ENCODE measurements at places on chromosomes 4 and X. TPM values are rescaled to one million over a fixed set of nuclear protein-coding genes. Genes with fewer than 3 reads are reported as not detected.

- H3K27me3 ChIP-seq: no peaks in the 10 kb centered on the region
- no peak overlapping the region for H3K4me3 ChIP-seq
- peaks cover 12% of the 10 kb centered on the region for H3K4me1 ChIP-seq
- no peak overlapping the region for H3K27ac ChIP-seq
Measured at GRCh38 chr4:128512767-128513322, 225.2 kb upstream of the PGRMC2 start.

DNA sequence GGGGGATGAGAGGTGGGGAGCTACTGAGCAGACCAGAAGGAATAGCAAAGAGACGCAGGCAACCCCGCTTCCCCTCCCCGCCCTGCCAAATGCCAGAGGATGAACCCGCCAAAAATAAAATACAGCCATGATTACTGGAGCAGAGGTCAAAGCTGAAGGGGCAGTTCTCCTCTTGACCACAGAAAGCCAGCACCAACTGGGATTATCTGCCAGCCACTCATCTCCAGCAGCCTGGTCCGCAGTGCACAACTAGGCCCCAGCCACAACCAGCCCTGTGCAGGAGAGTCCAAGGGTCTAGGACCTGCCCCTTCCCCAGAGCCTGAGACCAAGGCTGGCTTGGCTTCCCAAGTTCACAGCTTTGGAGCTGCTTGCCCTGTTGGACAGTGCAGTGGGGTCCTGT, 67.4 kb upstream of the BCOR start:
- no peak for DNase-seq
- H3K4me3 ChIP-seq: no peak overlapping the region
- no peaks in the 10 kb centered on the region for H3K36me3 ChIP-seq
- no peak overlapping the region for H3K27ac ChIP-seq

GRCh38 chrX:55487143-55487542, 2.5 kb downstream of the USP51 start:
- H3K4me1 ChIP-seq: no peaks in the 10 kb centered on the region
- peak; percentile 45 for DNase-seq
- H3K4me3 ChIP-seq: no peak overlapping the region
- no peak overlapping the region for H3K27ac ChIP-seq

INPP4B gene
- 32.7 TPM for total RNA-seq

NPNT gene
- total RNA-seq: 43.1 TPM

GRCh38 chr4:102625232-102625930, 124.2 kb downstream of the NFKB1 start:
- H3K4me1 ChIP-seq: no peaks in the 10 kb centered on the region
- H3K36me3 ChIP-seq: no peaks in the 10 kb centered on the region
- no peak for DNase-seq
- H3K4me3 ChIP-seq: no peak overlapping the region

DNA sequence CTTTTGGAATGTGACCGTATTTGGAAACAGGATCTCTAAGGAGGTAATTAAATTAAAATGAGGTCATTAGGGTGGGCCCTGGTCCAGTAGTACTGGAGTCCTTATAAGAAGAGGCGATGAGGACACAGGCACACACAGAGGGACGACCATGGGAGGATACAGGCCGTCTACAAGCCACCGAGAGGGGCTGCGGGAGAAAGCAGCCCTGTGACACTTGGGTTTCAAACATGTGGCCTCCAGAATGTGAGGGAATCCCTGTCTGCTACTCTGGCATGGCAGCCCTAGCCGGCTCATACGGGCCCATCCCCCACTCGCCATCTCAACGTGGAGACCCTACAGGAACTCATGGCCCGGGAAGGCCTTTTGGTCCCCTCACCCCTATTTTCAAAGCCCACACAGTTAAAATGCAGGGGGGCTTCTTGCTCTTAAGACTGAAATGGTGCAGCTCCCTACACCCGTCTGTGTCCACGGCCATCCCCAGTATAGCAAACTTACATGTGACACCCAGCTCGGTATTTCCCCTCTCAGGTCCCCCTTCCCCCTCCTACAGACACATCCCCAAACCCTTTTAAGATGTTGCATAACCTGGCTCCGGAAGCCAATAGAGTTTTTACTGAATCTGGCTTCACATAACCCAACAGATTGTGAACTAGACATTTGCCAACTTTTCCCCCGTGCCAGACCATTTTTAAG, 124.1 kb upstream of the TBL1X start:
- H3K36me3 ChIP-seq: no peaks in the 10 kb centered on the region
- no peaks in the 10 kb centered on the region for H3K27me3 ChIP-seq
- peaks cover 33% of the 10 kb centered on the region for H3K4me1 ChIP-seq
- peak overlapping the region; percentile 88 for H3K27ac ChIP-seq
- DNase-seq: peak; percentile 82
- peak overlapping the region; percentile 68 for H3K4me3 ChIP-seq

- H3K27me3 ChIP-seq: no peaks in the 10 kb centered on the region
- no peaks in the 10 kb centered on the region for H3K4me1 ChIP-seq
- no peak overlapping the region for H3K27ac ChIP-seq
- peaks cover 84% of the 10 kb centered on the region for H3K36me3 ChIP-seq
- no peak for DNase-seq
- no peak overlapping the region for H3K4me3 ChIP-seq
Measured at GRCh38 chr4:182894681-182895275, 22.4 kb downstream of the DCTD start.

DNA sequence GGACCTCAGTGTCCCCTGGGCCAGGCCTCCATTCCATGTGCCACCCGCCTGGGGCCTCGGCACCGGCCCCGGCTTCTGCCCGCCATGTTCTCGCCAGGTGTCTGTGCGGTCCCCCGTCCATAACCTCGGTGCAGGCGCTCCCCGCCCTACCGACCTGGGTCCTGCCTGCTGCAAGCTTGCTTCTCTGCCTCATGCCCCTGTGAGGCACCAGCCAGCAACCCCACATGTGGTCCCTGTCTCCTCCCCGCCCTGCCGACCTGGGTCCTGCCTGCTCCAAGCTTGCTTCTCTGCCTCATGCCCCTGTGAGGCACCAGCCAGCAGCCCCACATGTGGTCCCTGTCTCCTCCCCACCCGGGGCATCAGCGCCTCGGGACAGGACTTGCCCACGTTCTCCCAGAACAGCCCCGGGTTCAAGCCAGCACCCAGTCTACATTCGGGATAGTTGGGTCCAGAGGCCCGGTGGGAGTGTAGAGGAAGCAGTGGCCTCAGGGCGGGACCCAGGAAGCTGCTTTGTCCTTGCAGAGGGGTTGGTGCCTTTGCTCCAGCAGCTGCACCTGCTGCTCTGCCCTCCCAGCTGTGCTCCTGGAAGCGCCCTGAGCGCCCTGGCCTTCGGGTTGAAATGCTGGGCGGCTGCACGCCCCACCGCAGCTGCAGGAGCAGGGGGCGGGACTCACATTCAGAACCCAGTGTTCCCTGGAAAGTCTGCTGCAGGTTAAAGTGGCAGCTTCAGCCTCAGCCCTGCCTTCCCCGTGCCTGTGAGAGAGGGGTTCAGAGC, 20.1 kb upstream of the UVSSA start:
- DNase-seq: no peak
- no peaks in the 10 kb centered on the region for H3K27me3 ChIP-seq
- no peak overlapping the region for H3K4me3 ChIP-seq
- no peak overlapping the region for H3K27ac ChIP-seq
- H3K36me3 ChIP-seq: peaks cover 62% of the 10 kb centered on the region

PAGE4 gene
- not detected for total RNA-seq

WNK3 gene
- 3.3 TPM for total RNA-seq

ARL9 gene
- not detected for total RNA-seq

MAGEA11 gene
- not detected for total RNA-seq

- H3K4me1 ChIP-seq: no peaks in the 10 kb centered on the region
- H3K27me3 ChIP-seq: no peaks in the 10 kb centered on the region
- DNase-seq: no peak
Measured at GRCh38 chr4:110501826-110502225, 25.9 kb downstream of the ENPEP start.

All from ascending aorta (tissue), 2 donors.